Kidney epithelial cell (primary cell): ENCODE measurements at places on chromosomes 16 and 17. TPM values are rescaled to one million over a fixed set of nuclear protein-coding genes. Genes with fewer than 3 reads are reported as not detected.

Gene MEIOC
- total RNA-seq: 3.8 and 5.6 TPM in 2 replicates

DNA sequence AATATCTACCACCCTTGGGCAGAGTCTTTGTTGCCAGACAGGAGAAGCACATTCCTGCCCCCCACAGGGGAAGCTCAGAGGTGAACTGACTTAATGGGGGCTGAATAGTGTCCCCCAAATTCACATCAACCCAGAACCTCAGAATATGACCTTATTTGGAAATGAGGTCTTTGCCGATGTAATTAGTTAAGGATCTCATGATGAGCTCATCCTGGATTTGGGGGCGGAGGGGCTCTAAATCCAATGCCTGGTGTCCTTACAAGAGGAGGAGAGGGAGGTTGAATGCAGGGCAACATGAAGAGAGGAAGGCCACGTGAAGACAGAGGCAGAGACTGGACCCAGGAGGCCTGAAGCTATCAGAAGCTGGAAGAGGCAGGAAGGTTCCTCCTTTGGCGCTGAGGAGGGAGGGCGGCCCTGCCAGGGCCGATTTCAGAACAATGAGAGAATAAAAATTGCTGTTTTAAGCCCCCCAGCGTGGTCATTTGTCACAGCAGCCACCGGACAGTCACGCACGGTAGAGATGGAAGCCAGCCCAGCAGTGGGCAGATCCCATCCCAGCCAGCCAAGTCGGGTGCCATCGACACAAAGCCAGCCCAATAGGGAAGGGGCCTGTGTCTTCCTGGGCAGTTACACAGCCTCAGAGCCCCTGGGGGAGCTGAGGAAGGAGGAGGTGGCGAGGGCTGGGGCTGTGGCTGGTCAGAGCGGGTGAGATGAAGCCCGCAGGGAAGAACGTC lies 21.3 kb downstream of the C16orf74 start:
- no peak for DNase-seq

Gene ZFP3
- 4.4 and 4.8 TPM in 2 replicates for total RNA-seq

DNA sequence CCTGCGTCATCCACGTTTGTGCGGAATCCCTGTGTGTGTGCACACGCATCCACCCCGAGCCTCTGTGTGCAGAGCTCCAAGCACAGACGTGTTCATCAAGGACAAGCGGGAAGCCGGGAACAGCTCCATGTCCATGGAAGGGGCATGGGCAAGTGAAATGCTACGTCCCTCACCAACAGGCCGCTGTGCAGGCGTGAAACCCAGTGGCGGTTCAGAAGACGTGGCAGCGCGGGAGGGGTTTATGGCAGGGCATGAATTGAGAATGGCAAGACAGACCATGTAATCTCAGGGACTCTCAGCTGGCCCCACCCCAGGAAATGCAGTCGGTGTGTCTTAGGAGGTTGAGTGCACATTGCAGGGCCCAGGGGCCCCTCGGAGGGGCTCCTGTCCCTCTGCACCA lies 52.7 kb downstream of the TBC1D16 start:
- no peak for DNase-seq

GRCh38 chr17:7511108-7511507 lies 26.9 kb downstream of the POLR2A start:
- DNase-seq: no peak
